Fibroblast of skin of left quadriceps (primary cell): ENCODE measurements at places on chromosomes 6 and 20.

- no peak for DNase-seq
Observed at GRCh38 chr6:167702241-167702827, 124.4 kb upstream of the AFDN start.

DNA sequence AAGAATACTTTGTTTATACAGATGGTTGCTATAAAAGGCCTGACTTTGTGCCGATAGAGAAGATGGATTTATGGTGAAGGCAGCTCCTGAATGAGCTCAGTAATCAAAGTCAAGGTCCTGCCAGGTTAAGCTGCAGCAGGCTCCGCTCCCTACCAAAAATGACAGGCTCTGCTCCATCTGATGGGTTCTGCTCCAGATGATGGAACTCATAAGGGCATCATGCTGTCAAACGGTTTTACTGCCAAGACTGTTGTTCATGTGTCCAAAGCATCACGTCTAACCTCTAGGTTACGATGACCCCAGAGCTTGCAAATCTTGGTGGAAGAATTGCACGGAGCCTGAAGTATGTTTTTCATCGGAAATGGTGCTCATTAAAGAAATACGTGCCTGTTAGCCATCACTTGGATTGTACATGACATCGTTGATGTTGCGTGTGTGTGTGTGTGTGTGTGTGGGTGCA lies 19.2 kb upstream of the PTGIS start:
- DNase-seq = peak; percentile 71

DNA sequence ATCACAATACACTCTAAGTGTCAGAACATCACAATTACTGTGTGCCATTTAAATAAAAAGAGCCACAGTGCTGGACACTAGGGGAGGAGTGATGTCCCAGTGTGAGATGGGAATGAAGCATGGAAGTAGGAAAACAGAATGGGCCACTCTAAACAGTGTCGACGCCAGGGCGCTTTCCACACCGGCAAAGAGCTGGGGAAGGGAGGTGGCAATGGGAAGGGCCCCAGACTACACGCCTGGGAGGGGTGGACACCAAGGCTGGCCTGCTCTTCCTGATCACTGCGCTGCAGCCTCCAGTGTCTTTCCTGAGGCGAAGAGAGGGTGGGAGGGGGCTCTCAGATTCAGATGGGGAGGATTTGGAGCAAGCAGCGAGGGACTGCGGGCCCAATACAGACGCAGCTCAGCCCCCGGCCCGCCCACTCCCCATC lies 75.9 kb downstream of the ERMARD start:
- no peak for DNase-seq

DNA sequence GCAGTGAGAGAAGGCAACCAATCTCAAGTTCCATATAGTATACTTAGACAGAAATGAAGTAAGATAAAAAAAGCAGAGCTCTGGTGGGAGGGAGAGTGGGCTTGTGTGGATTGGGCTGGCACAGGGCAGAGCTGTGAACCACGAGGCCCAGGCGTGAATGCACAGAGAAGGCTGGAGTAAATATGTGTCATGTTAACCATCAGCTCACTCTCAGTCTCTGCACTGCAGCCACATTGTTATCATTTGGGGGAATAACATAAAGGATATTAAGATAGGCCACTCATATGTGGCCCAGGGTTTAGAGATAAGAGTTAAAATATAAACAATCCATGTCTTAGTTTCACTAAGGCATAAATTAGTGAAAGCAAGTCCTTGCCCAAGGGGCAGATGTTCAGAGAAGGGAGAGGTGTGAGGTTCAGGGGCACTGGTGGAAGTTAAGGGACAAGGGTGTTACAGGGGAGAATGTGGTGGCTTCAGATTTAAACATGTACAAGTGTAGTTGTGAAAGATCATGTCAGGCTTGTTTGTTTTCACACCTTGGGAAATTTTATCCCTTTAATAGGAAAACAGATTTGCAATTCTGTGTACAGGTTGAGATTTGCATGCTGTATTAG lies 14.4 kb downstream of the GMPR start:
- no peak for DNase-seq

DNA sequence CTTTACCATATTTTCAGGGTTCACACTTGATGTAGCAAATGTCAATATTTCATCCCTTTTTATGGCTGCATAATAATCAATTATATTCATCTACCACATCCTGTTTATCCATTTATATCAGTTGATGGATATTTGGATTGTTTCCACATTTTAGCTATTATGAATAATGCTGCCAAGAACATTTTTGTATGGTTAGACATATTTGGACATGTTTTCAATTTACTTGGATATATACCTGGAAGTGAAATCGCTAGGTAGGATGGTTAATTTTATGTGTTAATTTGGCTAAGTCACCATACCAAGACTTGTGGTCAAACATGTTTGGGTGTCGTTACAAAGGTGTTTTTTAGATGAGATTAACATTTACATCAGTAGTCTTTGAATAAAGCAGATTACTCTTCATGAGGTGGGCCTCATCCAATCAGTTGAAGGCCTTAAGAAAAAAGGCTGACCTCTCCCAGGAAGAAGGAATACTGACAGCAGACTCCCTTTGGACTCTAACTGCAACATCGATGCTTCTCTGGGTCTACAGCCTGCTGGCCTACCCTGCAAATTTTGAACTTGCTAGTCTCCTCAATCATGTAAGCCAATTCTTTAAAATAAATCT lies 196.5 kb downstream of the BACH2 start:
- no peak for DNase-seq

GRCh38 chr20:61115364-61116065 lies 136.5 kb upstream of the CDH4 start:
- no peak for DNase-seq

DNA sequence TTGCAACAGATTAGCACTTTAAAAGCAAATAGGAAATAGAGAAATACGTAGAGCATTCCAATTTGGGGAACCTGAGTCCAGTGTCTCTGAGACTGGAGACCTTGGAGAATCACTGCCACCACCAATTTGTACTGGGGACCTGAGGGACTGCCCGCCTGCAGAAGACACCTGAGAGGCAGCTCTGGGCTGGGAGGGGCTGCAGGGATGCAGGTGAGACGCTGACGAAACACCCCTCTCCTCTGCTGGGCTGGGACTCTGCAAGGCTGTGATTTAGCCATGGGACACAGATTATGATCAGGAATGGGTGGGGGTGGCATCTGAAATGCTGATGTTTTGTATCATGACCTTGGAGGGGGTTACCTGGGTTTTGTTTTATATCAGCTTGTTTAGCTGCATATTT lies 7.0 kb upstream of the APMAP start:
- DNase-seq = no peak

- no peak for DNase-seq
Observed at GRCh38 chr20:52318651-52319050, 127.1 kb upstream of the ZFP64 start.

DNA sequence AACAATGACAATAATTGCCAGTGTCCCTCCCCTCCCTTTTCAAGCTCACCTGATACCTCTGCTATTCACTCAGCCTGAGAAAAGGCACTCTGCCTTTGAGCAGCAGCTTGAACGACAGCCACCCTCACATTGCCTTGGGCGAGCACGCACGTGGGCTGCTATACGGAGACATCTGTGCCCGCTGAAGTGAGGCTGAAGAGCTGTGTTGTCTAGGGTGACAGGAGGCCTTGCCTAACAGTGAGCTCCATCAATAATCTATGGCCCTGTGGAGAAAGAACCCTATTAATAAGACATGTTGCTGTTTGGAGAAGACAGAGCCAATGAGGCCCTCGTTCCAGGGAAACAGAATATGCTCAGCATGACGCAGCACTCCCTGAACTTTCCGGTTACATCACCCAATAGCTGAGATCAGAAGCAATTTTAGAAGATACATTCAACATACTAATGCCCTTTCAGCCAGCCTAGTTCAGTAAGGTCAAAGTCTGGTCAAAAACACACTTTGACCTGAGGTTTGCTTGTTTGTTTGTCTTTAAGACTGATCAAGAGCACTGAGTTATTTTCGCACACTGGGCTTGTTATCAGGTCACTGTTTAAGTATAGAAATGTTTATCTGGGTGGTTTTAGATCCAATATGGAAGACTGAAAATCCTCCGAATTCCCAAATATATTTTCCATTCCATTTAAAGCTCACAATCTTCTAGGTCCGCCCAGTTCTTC lies 30.6 kb downstream of the RBM24 start:
- no peak for DNase-seq

GRCh38 chr6:9520417-9521151 lies 894.3 kb downstream of the TFAP2A start:
- peak; percentile 78 for DNase-seq

DNA sequence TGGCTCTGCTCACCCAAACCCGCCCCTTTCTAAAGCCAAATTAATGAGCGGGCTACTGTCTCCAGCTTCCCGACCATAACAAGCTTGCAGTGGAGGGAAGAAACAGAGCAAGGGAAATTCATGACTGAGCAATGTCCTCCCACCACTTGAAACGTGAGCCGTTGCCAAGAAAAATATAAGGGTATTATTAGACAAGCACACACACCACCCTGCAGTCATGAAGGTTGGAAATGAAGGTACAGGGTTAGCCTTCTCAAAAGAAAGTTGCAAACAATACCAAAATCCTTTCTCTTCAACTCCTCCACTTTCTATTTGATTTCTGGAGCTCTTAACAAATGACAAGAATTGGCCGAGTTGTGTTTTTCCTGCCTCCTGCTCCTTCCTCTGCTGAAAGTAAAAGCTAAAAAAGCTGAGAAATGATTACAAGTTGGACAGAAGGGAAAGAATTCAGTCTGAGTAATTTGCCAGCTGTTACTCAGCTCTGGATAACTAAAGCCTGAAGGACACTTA lies 151.1 kb upstream of the B3GAT2 start:
- no peak for DNase-seq

DNA sequence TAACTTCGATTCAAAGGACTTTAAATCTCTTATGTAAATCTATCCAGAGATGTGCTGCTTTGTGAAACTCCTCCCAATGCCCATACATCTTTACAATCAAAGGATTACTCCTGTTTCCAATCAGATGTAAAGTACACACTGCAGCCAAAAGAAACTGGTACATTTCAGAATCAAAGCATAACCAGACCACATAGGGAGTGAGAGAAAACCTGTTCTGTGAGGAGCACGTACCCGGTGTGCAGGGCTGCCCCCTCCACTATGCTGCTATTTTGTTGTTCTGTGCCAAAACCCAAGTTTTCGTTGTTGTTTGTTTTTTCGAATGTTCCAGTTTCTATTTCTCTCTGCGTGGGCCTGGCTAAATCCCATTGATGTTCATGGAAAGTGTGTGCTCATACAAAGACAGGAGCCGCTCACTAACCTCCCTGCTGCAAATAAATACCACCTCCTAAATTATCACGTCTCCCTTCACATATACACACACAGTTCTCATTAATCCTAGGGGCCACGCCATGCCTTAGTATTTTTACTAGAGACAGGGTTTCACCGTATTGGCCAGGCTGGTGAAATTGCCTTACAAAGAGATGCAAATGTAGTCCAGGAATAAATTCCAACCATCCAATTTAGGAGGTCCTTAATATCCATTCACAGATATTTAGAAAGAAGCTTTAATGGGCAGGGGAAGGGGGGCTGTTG lies 52.9 kb downstream of the ATP9A start:
- no peak for DNase-seq

DNA sequence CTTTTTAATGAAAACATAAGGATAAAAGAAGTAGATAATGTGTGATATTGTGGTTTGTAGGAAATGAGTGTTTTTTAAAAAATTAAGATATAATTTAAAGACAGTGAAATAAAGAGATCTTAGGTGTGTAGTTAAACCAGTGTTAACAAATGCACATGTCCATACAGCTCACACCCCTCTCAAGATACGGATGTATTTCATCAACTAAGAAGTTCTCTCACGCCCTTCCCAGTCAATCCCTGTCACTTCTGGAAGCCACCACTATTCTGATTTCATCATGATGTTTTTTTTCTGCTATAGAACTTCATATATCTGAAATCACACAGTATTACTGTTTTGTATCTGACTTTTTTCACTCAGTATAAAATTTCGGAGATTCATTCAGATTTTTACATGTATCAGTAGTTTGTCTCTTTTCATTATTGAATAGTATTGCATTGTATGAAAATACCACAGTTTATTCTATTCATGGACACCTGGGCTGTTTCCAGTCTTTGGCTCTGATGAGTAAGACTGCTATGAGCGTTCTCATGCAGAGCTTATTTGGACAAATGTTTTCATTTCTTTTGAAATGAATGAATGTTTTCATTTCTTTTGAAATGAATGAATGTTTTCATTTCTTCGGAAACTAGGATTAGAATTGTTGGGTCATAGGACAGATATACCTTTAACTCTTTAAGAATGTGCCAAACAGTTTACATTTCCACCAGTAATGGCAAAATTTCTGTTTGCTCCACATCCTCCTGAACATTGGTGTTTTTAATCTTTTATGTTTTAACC lies 49.7 kb upstream of the ELOVL5 start:
- DNase-seq = no peak

DNA sequence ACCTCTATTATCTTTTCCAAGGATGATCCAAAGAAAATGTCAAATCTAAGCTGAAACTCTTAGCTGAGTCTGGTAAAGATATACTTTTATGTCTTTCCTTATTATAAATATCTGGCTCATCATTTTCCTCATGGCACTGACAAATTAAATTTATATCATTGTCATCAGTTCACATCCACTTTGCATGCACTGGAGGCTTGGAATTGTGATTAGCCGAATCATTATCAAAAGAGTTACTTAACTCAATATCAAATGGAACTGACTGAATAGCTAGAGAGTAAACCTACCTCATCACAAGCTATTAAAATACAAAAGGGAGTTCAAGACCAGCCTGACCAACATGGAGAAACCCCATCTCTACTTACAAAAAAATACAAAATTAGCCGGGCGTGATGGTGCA lies 713.9 kb upstream of the MARCKS start:
- no peak for DNase-seq

DNA sequence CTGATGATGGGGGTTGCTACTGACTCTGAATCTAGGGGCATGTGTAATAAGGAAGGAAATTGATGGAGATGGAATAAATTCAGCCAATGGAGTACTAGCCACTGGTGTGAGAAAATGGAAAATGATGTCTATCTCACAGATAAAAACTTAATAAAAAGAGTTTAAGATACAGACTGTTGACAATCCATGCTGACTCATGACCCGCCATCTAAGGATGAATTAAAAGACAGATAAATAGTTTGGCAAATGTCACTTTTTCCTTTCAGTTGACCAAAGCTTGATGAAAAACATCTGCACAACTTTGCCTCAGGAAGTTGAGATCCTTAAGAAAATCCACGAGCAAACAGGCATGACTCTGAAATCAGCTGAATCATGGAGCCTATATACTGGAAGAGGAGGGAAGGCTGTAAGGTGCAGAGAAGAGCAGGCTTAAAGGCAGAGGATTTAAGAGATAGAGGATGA lies 82.6 kb upstream of the BMP5 start:
- peak; percentile 55 for DNase-seq
